ENCODE measurements at places on chromosomes 7 and 10. TPM values are rescaled to one million over a fixed set of nuclear protein-coding genes. Genes with fewer than 3 reads are reported as not detected.

GRCh38 chr7:14690075-14690474, 212.5 kb downstream of the DGKB start:
- no peak for DNase-seq

DNA sequence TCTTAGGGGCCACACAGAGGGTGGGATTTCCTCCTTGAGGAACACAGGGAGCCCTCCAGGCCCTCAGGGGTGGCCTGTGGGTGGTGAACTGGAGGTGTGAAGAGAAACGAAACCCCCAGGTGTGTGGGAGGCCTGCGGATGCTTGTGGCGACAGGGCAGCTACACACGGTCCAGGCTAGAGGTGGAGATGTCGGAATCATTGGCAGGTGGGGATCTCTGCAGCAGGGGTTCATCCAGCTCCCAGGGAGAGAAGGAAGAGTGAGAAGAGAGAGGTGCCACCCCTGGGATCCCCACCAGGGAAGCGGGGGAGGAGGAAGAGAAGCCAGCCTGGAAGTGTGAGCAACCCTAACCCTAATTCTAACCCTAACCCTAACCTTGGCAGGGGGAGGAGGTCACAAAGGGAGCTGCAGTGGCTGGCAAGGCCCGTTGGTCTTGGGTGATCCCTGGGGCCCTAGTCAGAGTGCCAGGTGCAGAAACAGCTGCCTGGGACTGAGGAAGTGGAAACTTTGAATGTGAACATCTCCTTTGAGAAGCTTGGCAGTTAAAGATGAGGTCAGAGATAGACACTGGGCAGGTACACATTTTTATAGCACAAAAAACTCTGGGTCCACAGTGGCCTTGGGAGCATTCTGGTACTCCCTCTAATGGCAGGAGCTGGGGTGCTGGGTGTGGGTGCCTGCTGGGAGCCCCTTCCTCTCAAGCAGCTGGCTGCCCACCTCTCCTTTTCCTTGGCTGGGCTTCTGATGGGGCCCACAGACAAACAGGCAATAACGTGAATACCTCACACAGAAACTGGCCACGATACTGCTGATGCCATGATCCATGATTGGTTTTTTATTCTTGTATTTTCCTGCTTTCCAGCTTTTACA, 6.8 kb upstream of the AEBP1 start:
- DNase-seq = no peak

AS3MT gene
- total RNA-seq = 1.2 TPM

CD36 gene
- not detected for total RNA-seq

DNA sequence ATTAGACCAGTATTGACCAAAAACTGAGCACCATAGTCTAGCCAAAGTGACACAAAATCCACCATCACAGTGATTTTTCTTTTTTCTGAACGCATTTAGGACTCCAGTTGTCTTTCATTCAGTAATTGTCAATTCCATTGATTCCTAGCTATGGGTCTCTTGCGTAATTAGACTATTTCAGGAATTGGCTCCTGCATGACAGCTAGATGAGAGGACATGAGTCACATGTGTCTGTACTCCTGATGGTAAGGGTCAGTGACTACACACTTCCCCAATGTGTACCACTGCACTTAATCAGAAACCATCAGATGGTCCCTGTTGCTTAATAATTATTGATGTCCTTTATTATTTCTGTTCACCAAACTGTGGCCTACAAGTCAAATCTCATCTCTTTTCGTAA, 469.5 kb downstream of the POM121L12 start:
- DNase-seq = no peak

- no peak for DNase-seq
Observed at GRCh38 chr10:121378251-121378801, 219.9 kb downstream of the FGFR2 start.

SYT15B gene
- total RNA-seq = not detected

CUTC gene
- total RNA-seq = 13.4 TPM

DNA sequence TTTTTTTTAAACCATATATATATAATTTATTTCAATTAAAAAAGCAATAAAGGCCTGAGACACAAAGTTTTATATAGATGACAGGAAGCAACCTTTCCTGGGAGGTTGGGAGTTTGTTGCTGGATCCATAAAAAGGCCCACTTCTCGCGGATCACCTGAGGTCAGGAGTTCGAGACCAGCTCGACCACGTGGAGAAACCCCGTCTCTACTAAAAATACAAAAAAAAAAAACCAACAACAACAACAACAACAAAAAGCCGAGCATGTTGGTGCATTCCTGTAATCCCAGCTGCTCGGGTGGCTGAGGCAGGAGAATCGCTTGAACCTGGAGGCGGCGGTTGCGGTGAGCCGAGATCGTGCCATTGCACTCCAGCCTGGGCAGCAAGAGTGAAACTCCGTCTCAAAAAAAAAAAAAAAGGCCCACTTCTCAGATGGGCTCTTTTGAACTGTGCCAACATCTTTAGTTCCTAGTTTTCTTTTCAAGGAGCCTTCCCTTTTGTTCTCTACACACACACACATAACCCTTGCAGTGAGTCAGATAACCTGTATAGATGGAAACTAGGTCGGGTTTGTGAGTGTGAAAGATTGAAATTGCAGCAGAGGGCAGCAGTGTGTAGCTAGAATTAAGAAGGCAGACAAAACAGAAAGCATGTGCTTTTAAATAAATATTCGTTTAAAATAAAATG, 1.2 kb upstream of the SMNDC1 start:
- DNase-seq = peak; percentile 86

INTS15 gene
- total RNA-seq = 11.3 TPM

SPDYE16 gene
- total RNA-seq = not detected

NXPH1 gene
- total RNA-seq = 0.14 TPM

EPHB6 gene
- 6.5 TPM for total RNA-seq

DNA sequence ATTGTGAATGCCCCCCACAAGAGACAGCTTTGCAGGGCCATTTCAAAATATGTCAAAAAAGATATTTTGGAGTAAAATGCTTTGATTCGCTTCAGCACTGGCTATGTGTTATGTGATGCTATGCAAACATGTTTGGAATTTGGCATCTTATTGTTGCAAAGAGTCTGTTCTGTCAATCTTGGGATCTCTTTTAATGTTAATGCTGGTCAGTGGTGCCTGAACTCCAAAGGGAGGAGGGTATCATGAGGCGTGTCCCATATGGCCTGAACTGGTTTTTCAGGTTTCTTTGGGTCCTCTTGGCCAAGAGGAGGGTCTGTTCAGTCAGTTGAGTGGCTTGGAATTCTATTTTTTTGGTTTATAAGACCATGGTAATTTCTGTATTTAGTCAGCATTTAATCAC, 81.4 kb downstream of the HECW1 start:
- no peak for DNase-seq

DNA sequence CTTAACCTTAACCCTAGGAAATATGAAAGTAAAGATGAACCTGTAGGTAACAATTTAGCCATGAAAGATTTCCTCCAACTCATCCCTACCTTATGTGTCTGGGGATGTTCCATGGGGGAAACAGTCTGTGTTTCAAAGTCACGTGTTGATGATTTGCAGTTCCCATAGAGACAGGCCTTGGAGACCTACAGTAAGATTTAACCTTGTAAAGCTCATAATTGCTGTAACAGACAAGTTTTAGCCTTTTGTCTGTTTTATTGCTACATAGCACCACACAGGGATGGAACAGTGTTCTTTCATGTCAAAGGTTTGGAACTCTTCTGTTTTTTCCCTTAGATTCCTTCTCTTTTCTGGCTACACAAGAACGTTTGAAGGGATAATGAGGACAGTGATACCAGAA, 35.2 kb upstream of the ITGA8 start:
- no peak for DNase-seq

- no peak for DNase-seq
Observed at GRCh38 chr7:18145160-18145559, 117.5 kb upstream of the PRPS1L1 start.

PIK3AP1 gene
- total RNA-seq = 0.43 TPM

- DNase-seq = no peak
Observed at GRCh38 chr7:90951986-90952954, 312.0 kb upstream of the FZD1 start.

- DNase-seq = no peak
Observed at GRCh38 chr10:25465582-25466372, 291.0 kb downstream of the GPR158 start.

GRCh38 chr10:97196223-97197029, 10.7 kb upstream of the SLIT1 start:
- DNase-seq = peak; percentile 57

TSPAN12 gene
- total RNA-seq = 45.3 TPM

DNA sequence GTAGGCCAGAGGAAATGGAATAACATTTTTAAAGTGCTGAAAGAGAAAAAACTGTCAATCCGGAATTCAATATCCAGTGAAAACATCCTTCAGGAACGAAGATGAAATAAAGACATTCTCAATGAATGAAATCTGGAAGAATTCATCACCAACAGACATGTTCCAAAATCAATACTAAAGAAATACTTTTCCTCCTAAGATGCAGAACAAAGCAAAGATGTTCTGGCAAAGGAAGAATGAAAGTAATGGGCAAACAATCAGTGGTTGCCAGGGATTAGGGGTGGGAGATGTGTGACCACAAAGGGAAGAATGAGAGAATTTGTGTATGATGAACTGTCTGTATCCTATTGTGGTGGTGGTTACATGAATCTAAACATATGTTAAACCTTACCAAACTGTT, 52.8 kb upstream of the EEPD1 start:
- no peak for DNase-seq

DNA sequence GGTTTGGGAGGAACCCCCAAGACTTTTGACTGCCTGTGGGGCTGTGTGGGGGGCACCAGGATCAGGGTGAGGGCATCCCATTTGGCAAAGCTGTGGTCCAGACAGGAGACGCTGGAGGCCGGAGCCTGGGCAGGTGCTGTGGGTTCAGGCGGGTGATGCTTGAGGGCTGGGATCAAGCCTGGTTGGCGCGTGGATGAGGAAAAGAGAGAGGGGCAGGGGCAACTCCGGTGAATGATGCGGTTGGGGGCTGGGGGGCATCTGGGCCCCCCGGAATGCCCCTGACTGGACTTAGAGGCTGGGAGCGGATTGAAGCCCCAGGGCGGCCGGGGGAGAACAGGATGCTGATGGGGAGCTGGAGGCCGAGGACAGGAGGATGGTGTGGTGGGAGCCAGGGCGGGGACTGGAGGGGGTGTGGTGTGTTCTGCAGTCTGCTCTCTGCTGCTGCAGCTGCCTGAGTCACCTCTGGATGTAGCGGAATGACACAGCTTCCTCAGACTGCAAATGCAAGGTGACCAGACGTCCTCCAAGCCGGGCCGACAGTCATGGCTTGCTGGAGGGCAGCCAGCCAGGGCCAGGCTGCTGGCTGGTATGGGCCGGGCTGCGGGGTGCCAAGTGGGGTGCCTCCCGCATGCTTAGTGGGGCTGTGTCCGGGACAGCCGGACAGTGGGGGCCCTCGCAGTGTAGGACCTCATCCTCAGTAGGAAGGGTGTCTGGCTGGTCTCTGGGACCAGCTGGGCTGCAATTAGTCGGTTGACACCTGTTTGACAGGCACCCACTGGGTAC, 3.2 kb downstream of the MAFK start:
- DNase-seq = peak; percentile 88

- DNase-seq = no peak
Observed at GRCh38 chr10:69232736-69233480, 12.8 kb downstream of the HKDC1 start.

DNA sequence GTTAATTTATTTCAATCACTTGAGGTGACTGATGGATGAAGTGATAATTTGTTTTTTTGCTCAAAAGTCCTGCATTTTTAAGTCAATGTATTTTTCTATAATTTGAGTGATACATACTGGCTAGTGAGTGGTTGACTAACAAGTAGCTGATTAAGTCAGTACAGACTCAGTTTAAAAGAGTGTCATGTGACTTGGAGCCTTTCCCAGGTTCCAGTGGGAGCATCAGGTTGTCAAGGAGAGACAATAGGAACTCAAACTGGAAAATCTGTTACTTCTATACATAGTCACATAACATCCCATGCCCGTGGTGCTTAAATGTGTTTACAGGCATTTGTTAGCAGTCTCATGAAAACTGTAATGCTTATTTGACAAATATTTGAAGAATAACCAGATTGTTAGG, 154.7 kb downstream of the ANK3 start:
- DNase-seq = no peak

DNA sequence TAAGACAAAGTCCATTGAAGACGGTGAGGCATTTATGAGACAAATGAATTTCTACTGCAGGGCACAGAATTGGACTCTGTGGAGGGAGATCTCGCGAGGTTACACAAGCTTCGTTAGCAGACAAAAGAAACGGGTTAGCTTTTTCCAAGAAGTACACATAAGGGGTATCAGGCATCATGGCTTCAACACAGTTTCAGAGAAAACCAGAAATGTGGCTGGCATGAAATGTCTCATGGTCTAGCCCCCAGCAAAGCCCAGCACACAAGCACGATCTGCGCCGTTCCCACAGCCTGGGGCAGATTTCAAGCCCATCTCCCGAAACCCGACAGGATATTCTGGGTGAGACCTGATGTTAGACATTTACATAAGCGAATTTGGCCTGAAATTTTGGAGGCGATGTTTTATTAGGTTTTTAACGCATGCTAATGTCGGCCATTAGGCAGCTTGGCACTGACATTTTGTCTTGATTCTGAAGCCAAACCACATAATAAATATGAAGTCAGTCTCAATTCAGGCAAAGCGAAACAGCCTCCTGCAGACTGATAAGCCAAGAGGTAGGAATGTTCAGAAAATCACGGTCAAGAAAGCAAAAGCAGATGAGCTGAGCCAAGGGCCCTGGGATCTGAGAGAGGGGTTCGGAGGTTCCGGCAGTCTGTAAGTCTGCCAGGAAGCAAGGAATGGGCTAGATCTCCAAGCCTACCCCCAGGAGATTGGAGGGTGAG, 240.5 kb downstream of the PRPF18 start:
- no peak for DNase-seq

OR2A7 gene
- not detected for total RNA-seq

HEPACAM2 gene
- total RNA-seq = not detected

GRCh38 chr7:26461518-26461917, 169.9 kb downstream of the SNX10 start:
- DNase-seq = no peak

- no peak for DNase-seq
Observed at GRCh38 chr10:127314797-127315196, 118.4 kb upstream of the INSYN2A start.

SOSTDC1 gene
- total RNA-seq = 0.26 TPM

DNA sequence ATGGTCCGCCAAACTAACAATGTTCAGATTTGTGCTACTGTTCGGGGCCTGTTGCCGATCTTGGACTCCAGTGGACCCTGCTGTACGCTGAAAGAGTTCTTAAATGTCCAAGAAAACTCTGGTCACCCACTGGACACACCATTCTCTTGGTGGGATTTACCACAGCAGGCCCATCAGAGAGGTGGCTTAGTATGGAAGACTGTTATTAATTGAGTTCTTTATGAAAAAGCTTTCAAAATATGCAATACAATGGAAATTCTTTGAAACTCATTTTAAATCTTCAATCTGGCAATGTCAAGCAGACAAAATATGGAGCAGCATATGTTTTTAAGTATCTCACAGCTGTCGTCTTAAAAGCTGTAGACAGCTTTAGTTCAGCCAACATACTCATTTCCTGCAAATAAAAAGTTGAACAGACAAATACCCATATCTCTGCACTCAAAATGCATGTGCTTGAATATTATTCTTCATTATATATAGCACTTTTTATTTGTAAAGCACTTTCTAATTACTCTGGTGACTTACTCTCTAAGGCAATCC, 37.4 kb upstream of the GRM8 start:
- no peak for DNase-seq
